ENCODE measurements at places on chromosomes 6 and 20. TPM values are rescaled to one million over a fixed set of nuclear protein-coding genes. Genes with fewer than 3 reads are reported as not detected.

The POLR1H gene
- 13.1 TPM for total RNA-seq

The TIAM2 gene
- 32.5 TPM for total RNA-seq

The PRDM13 gene
- 4.7 TPM for total RNA-seq

The JPH2 gene
- 0.36 TPM for total RNA-seq

The SLC17A1 gene
- not detected for total RNA-seq

The MYH7B gene
- total RNA-seq, result 0.45 TPM

The SPDEF gene
- 0.18 TPM for total RNA-seq

The OOEP gene
- total RNA-seq, result not detected

The CLIC5 gene
- 2.4 TPM for total RNA-seq

DNA sequence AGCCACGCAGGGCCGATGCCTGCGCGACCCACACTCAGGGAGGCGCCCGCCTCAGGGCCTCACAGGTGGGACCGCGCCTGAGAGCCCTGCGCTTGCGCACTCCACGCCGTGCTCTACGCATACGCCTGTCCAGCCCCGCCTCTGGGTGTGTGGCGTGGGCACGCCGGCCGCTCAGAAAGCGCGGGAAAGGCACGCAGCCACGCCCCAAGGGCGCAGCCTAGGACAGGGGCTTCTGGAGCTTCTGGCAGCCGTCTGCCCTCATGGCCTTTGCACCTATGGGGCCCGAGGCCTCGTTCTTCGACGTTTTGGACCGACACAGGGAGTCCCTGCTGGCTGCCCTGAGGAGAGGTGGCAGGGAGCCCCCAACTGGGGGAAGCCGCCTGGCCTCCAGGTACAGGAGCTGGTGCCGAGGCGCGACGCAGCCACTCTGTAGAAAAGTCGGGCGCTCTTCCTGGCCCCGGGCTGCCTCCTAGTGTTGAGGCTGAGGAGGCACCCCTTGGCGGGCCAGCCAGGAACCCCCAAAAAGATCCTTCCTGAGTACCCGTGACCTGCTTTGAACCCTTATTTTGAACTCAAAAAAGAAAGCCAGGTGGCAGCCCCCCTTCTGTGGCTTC is at the start of gene SPO11:
SPO11 (plus strand) TSS at position 196 of the 614 bp plus-strand sequence; CDS start at position 261, 65 bp downstream.
- no peak for DNase-seq

GRCh38 chr20:431012-431904 is 23.2 kb downstream of the RBCK1 start:
- DNase-seq, result peak; percentile 86

DNA sequence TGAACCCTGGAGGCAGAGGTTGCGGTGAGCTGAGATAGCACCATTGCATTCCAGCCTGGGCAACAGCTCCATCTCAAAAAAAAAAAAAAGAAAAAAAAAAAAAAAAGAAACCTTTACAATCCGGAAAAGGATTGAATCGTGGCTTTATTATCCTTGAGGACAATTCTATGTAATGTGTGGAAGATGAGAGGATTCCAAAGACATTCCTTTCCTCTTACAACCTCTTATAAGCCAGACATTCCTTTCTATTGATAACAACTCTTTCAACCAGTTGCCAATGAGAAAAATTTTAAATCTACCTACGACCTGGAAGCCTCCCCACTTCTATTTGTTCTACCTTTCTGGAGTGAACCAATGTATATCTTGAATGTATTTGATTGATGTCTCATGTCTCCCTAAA is 91.2 kb upstream of the EEF1E1 start:
- DNase-seq, result no peak

- no peak for DNase-seq
Measured at GRCh38 chr20:33783818-33784217, 27.3 kb upstream of the CHMP4B start.

GRCh38 chr20:40144581-40144980 is 544.5 kb downstream of the MAFB start:
- no peak for DNase-seq

GRCh38 chr6:51630011-51630410 is 457.4 kb downstream of the PKHD1 start:
- DNase-seq, result no peak

- no peak for DNase-seq
Measured at GRCh38 chr6:95819939-95820338, 195.8 kb upstream of the FUT9 start.

- no peak for DNase-seq
Measured at GRCh38 chr20:62063981-62064769, 1.5 kb downstream of the TAF4 start.

GRCh38 chr6:63660757-63661156 is 25.2 kb downstream of the PHF3 start:
- DNase-seq, result no peak

GRCh38 chr6:54629131-54629530 is 217.4 kb upstream of the FAM83B start:
- DNase-seq, result no peak

GRCh38 chr6:2608503-2608902 is 142.2 kb downstream of the MYLK4 start:
- no peak for DNase-seq

DNA sequence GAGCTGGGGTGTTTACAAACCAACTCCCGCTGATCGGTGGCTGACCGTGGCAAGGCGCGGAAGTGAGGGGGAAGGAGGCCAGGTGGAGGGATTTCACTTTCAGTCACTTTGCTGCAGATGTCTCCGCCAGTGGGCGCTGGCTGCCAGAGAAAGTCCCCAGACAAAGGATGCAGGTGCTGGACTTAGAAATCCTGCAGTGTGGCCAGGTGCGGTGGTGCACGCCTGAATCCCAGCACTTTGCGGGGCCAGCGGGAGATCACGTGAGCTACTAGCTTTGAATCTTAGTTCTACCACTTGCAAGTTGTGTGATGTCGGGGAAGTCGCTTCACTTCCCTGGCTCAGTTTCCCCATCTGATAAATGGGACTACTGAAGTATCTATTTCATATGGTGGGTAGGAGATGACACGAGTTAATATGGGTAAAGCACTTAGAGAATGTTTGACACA is 180.4 kb downstream of the ZNF217 start:
- no peak for DNase-seq
